ENCODE measurements at places on chromosomes 5 and 9. TPM values are rescaled to one million over a fixed set of nuclear protein-coding genes. Genes with fewer than 3 reads are reported as not detected.
A peak's percentile ranks its signal among the peaks of the same experiment; 100 is the strongest.

Gene SLC25A2
- polyA plus RNA-seq, result 0.23 TPM

Gene ORM2
- not detected for polyA plus RNA-seq

Gene FGFR4
- polyA plus RNA-seq, result 66.8 TPM

Gene HRH2
- polyA plus RNA-seq, result 2.6 TPM

DNA sequence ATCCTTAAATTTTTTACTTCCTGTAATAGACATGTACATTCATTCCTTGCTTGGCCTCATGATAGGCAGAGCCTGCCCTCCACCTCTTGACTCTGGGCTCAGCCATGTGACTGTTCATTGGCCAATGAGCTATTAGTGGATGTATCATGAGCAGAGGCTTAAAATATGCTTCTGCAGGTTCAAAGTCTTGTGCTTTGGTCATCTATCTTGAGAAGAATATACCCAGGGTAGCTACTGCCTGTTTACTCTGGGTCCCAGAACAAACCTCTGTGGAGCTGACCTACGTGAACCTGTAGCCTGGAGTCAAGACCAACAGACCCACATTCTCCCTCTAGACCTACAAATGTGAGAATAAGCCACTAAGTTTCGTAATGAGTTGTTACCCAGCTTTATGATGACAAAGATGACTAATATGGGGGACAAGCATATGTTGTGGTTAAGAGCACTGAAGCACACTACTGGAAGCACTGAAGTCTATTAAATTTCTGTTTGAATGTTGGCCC lies 244.4 kb downstream of the MAST4 start:
- no peak for DNase-seq

DNA sequence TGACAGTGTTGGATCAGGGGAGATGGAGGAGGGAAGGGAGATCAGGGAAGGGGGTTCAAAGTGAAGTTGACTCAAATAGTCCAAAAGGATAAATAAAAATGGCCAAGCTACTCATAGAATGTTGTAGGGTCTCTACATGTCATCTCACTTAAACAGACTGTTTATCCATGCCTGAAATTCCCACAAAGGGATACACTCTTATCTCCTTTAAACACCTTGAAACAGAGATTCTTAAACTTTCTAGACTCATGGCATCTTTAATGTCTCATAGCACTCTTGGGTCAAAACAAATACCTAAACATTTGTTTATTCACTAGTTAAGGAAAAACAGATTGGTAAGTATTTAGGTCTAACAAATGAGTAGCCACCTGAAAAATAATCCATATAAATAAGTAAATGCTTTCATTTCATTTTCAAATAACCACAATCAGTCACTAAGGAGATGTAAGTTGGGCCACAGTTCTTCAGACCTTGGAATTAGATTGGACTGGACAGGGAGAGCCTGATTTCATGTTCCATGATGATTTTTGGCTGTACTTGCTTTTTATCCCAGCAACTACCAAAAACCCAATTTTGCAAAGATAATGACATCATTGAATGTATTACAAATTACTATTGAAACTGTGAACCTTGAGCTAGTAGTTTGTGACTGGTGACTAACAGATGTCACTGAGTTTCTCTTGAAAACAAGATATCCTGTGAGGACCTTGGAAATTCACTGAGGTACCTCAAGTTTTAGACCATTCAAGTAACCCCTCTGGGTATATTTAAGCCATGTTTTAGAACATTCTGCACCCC lies 62.5 kb upstream of the ISOC1 start:
- no peak for DNase-seq

DNA sequence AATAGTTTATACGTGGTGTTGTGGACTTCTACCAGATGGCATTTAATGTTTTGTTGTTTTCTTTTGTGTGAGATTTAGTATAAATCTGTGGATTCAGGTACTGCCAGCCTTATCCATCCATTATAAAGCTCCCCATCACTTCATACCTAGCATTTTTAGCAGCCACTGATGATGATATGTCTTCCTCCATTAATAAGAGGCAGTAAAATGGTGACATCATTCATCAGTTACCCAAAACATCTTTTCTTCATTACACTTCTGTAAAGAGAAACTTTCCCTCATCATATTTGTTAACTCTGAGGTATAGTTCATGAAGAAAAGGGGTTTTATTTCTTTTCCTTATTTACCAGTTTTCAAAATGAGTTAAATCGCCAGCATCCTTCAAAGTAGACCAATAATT lies 19.4 kb downstream of the CHD1 start:
- no peak for DNase-seq

DNA sequence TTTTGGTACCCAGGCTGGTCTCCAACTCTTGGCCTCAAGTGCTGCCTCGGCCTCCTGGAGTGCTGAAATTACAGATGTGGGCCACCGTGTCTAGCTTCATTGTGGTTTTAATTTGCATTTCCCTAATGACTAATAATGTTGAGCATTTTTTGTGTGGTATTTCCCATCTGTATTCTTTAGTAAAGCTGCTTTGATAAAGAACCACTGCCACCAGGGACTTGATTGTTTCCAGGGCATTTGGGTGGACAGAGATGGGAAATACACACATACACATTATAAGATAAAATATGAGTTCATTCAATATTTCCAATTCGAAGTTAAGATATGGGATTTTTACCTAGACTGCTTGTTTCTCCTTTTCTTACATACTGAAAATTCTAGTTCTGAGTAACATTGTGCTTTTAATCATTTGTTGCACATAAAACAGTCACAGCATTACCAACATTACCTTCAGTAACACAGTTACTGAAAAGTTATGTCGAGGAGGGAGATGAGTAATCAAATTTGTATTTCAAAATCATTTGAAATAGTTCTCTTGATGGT lies 28.9 kb downstream of the HABP4 start:
- DNase-seq, result no peak

GRCh38 chr5:13529300-13529699 lies 415.2 kb downstream of the DNAH5 start:
- DNase-seq, result no peak

GRCh38 chr9:128214571-128215490 lies 11.7 kb downstream of the DNM1 start:
- DNase-seq, result no peak

- no peak for DNase-seq
Measured at GRCh38 chr5:606061-606460, 6.1 kb upstream of the CEP72 start.

DNA sequence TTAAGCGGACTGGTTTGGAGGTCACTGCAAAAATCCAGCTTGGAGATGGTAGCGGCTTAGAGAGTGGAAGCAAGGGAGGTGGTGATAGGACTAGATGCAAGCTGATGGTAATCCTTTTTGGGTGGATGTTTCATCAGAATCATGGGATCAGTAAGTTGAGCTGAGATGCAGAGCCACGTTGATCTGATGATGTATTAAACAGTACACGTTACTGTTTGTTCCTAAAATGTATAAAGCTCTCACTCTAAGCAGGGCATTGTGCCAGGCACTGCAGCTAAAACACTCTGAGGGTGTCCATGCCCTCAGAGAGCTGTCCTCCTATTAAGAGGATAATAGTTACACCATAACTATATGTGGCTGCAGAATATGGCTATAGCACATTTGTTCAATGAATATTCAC lies 93.1 kb downstream of the JAKMIP2 start:
- DNase-seq, result no peak

- peak; percentile 21 for DNase-seq
Measured at GRCh38 chr5:72156946-72157624, 49.8 kb downstream of the MAP1B start.

DNA sequence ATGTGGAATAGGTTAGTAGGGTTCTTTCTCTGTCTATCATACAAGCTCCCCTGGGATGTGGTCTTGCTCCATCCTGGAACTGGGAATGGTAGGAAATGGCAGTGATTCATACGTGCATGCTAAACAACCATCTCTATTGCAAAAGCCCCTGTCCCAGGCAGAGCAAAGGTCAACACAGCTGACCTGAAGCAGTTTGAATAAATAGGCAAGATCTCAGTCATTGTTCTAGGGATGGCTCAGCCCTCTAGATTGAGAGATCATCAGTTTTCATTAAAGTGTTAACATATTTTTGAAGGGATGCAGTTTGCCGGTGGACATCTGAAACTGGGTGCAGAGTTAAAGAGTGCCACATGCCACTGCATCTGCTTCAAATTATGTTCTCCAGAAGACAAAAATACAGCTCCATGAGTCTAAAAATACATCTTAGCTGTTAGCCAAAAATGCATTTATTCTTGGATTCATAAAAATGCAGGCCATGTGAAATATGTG lies 224.1 kb downstream of the ESM1 start:
- DNase-seq, result no peak

Data from left kidney (tissue), 8 donors.